ENCODE measurements at places on chromosomes 3 and 15.

DNA sequence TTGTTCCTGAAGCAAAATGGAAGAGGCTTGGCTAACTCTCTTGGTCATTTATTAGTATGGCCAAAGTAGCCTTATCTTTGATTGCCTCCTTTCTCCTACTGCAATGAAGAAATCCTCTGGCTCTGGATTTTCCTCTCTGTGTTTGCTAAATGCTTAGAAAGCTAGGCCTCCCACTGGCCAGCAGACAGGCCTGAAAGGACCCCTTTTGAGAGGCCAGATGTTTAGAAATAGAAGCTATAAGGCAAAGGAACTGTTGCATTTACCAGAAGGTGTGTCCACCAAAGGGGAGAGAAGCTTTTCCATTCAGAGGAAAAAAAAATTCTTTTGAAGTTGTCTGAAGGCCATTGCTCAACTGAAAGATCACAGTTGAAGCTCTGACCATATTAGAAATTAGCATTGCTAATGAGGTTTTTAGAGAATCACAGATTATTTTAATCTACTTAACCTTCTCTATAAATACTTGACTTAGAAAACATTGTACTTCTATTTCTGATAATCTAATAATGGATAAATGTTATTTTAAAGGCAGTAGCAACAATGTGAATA lies 160.8 kb downstream of the SYNPR start:
- DNase-seq: no peak

DNA sequence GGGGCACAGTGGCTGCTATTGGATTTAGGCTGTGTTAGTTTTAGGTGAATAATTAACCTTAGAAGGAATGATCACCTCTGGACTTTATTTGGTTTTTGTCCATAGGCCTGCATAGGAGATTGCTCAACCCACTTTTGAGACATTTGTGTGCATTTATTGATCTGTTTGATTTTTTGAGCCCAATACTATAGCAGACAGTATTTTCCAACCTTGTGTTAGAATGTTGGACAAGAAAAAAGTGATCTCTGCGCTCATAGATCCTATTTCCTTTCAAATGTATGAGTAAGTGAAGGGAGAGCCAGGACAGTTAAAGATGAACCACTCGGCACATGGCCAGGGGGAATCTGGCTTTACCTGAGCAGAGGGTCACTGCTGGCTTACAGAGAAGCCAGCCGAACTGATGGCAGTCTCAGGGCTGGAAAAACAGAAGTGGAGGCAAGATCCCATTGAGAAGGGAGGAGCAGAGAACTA lies 8.8 kb upstream of the TOPBP1 start:
- DNase-seq: no peak

DNA sequence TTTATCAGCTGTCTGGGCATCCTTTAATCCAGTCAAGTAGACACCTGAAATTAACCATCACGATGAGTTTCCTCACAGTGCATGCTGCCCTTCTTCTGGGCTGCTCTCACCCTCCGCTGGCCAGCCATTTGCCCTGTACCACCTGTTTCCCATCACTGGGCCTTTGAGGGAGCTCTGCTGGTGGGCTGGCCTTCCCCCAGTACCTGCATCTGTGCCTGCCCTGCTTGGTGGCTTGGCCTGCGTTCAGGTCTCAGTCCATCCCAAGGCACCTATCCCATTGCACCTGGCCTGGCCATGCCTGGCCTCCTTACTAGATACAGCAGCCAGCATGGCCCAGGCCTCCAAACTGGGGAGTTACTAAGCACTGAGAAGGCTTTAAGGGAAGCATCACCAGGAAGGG lies 413.2 kb downstream of the NTRK3 start:
- no peak for DNase-seq

- DNase-seq: no peak
Measured at GRCh38 chr3:30357897-30358296, 248.5 kb upstream of the TGFBR2 start.

- peak; percentile 66 for DNase-seq
Measured at GRCh38 chr15:49145651-49146609, 9.5 kb downstream of the COPS2 start.

GRCh38 chr15:99719096-99719541 lies 14.1 kb downstream of the LYSMD4 start:
- DNase-seq: no peak

GRCh38 chr3:134381831-134382442 lies 7.7 kb upstream of the AMOTL2 start:
- no peak for DNase-seq

DNA sequence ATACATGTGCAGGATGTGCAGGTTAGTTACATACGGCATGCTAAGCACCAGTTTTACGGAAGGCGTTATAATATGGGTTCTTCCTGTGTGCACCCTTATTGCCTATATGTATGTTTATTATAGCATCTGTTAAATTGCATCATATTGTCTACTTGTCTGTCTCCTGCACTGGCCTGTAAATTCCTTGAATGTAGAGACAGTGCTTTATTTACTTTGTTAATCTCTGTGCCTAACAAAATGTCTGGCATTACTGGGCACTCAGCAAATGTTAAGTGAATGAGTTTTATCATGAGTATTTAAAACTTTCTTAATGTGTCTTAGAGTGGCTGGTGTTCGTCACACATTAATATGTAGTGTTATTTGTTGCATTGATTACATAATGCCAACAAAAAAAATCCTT lies 23.8 kb downstream of the MGA start:
- DNase-seq: no peak

DNA sequence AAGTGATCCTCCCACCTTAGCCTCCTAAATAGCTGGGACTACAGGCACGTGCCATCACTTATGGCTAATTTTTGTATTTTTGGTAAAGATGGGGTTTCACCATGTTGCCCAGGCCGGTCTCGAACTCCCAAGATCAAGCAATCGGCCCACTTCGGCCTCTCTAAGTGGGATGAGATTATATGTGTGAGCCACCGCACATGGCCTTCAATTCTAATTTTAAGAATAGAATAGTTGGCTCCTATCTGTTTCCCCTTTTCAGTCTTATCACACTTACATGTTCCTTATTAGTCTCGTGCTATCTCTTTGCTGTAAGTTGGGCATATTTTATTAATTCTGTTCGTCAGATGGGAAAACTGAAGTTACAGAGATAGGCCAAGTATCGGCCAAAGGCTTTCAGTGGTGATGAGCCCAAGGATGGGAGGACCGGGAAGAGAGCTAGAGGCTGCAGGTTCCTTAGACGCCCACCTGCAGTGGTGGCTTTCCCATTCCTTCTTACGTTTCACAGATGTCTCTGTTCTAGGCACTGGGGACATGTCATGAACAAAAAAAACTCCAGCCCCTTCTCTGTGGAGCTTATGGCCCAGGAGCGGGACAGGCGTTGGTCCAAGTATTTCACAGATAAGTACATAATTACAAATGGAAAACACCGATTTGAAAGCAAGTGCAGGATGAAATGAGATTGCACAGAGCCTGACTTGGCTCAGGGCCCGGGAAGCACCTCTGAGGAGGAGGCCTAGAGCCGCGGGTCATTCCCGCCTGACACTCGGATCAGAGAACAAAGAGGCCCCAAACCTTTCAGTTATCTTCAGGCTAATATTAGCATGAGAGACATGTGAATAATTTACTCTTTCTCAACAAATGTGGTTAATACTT lies 91.1 kb upstream of the KLF13 start:
- no peak for DNase-seq

Data from CD4-positive, alpha-beta T cell (primary cell).